Activated T-helper 17 cell treated with anti-CD3 and anti-CD28 coated beads, Interleukin-2, amount 50 U/mL, for 72 hours (primary cell): ENCODE measurements at places on chromosomes 2 and 18. TPM values are rescaled to one million over a fixed set of nuclear protein-coding genes. Genes with fewer than 3 reads are reported as not detected.

GRCh38 chr2:159010340-159010739, 41.9 kb downstream of the TANC1 start:
- ATAC-seq, result peak; percentile 71

Gene SERPINB10
- not detected for total RNA-seq

DNA sequence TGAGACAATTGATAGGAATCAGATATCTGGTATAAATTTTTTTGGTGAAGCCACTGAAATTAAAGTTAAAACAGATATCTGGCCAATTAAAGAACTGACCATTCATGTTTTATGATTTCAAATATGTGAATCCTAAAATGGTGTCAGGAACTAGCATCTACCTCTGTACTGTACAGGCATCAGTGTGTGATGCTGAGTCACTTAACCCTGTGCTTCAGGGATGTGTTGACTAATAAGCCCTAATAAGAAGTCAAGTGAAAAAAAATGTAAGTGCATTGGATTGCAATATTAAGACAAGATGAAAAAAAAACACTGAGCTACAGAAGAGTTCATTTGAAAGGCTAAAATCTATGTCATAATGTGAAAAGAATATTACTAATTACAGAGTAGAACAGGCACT, 9.1 kb upstream of the UNC80 start:
- ATAC-seq, result no peak

GRCh38 chr18:36461551-36461987, 164.1 kb downstream of the FHOD3 start:
- ATAC-seq, result no peak

GRCh38 chr2:96903318-96903717, 33.4 kb upstream of the SEMA4C start:
- ATAC-seq, result no peak

DNA sequence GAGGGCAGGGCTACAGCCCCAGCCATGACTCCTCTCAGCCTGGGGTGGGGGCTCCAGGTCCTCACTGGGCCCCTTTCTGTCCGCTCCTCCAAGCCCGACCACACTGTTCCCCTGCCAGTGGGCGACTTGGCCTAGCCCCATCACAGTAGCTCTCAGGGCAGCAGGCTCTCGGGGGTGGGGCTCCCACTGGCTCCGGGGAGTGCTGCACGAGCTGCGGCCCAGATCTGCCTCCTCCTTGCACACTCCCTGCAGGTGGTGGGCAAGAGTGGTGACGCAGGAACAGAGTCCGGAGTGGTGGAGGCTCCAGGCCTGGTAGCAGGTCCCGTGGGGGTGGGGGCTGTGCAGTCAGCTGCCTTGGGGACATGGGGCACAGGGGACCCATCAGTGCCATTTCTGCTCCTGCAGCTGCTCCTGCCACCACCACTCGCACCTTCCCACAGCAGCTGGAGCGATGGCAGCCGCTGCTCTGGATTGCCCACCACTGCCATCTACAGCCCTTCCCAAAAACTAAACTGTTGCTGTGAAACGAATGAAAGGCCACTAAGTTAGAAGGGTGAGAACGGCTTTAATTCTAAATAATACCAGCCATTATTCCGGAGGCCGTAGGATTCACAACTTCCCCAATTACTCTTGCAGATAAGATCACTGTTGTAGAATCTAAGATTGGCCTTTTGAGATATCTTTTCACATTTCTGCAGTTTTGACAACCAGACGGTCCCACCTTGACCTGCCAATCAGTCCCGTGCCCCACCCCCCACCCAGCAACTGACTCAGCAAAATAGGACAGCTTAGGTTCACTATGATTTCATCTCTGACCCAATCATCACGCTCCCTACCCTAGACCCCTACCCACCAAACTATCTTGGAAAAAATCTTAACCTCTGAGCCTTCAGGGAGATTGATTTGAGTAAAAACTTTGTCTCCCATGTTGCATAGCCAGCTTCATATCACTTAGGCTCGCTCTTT, 530.2 kb downstream of the DCC start:
- ATAC-seq, result no peak

DNA sequence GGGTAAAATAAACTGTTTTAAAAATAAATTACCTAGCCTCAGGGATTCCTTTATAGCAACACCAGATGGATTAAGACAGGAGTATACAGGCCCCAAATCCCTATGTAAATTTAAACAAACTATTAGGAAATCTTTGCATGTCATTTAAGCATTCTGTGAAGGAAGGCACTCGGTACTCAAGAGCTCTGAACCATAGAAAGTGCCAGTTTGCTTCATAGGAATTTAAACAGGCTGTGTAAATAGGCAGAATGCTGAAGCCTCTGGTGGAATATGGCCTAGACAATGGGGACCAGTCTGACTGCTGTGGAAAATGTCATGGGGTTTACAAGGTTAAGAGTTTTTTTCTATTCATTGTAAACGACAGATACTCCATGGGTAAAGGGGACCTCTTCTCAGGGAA, 377.4 kb downstream of the DLGAP1 start:
- no peak for ATAC-seq

DNA sequence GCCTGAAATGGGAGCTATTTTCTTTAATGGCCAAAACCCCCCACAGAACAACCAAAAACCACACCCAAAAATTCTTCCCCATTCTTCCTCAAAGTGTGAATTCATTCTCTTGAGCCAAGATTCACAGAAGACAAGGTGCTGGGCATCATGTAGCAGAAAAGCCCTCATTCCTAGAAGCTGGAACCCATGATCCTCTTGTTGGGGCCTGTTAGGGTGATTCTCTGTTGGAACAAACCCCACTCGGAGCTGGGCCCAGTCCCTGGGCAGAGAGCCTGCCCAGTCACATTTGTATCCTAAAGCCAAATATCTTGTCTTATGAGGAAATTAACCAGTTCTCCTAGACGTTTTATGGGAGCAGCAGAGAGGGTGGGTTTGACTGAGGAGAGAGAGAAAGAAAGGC, 22.8 kb upstream of the VPS4B start:
- ATAC-seq, result no peak

GRCh38 chr18:35091841-35092240, 50.6 kb downstream of the MAPRE2 start:
- ATAC-seq, result no peak

DNA sequence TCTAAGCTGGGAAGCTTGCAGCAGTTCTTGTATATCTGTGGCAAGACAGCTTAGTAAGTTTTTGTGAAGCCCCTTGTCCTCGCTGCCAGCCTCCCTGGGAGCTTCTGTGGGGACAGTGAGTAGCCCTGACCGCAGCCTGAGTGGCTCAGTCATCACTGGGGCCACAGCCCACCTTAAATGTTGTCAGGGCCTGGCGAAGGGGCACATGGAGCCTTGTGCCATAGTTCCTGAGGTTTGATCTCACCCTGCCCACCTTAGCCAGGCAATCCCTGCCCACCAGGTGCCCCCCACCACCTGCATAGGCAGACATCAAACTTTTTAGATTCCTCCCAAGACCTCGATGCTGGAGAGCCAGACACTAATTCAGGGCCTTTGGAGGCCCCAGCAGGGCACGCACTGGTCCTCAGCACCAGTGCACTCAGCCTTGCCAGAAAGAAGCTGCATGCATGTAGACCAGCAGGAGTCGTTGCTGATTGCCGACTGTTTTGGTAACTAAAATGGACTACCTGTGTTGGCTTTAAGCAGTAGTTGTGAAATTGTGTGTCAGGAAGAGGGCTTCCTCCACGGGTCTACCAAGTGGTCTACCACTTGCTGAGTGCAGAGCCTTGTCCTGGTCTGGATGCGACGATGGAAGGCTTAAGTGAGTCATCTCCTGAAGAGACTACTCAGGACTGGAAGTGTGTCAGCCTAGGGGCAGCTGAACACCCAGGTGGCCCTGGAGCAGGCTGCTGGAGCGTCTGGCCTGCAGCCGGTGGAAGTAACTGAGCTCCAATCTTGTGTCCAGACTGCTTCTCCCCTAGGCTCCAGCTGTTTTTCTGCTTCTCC, 233.1 kb downstream of the SEPTIN10 start:
- ATAC-seq, result no peak

GRCh38 chr18:45505497-45506206, 109.6 kb upstream of the SLC14A2 start:
- ATAC-seq, result no peak

Gene FRZB
- total RNA-seq, result not detected

GRCh38 chr2:73255907-73256617, 22.0 kb downstream of the CCT7 start:
- no peak for ATAC-seq

Gene FAM228A
- 0.48 TPM for total RNA-seq
